Gastroesophageal sphincter (tissue), 4 donors: ENCODE measurements at places on chromosomes 16 and 17.

DNA sequence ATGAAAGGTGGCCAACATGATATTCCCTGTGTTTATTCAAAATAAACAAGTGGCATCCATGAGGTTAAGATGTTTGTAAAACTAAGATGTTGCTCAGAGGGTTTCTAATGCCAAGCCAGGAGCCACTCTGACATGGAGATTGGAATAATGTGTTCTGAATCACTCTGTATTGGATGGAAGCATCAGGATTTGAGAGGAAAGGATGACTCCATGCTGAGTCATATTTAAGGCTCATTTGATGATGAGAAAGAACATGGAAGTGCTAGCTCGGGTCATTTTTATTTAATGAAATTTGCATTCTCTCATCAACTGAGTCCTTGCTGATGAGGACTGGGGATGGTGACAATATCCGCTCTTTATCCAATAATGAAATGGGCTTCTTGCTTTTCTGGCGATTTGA is 6.2 kb downstream of the VAT1L start:
- no peak for ATAC-seq

DNA sequence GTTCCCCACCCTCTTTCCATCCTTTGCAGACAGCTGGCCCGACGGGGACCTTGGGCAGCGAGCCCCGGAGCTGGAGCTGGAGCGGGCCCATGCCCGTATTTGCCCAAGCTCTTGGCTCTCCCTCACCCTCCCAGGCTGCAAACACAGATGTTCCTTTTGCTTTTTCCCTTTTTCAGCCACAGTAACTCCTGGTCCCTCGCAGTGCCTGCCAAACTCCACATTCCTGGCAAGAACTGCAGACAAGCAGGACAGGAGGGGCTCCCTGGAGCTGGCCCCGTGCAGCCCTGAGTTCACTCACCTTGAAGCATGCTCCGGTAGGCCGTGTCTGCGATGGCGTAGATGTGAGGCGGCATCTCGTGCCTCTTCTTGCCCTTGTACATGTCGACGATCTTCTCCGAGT is 33.9 kb downstream of the MYH11 start:
- peak; percentile 77 for ATAC-seq

GRCh38 chr17:39663688-39664580 is 1.2 kb upstream of the TCAP start:
- no peak for ATAC-seq

GRCh38 chr17:8994319-8994718 is 27.0 kb upstream of the NTN1 start:
- no peak for ATAC-seq

- ATAC-seq: no peak
Measured at GRCh38 chr17:31918701-31919128, 17.2 kb upstream of the UTP6 start.

- no peak for ATAC-seq
Measured at GRCh38 chr16:5756969-5757368, 659.4 kb upstream of the EEF2KMT start.

GRCh38 chr17:61413661-61414126 is 14.1 kb downstream of the TBX2 start:
- ATAC-seq: no peak

- ATAC-seq: no peak
Measured at GRCh38 chr17:61837175-61838051, 25.9 kb downstream of the BRIP1 start.

- ATAC-seq: no peak
Measured at GRCh38 chr17:64004903-64005733, 7.0 kb downstream of the PRR29 start.

- ATAC-seq: peak; percentile 43
Measured at GRCh38 chr16:10552998-10553491, 27.4 kb downstream of the EMP2 start.

GRCh38 chr17:65487161-65487560 is 74.3 kb downstream of the AXIN2 start:
- no peak for ATAC-seq

GRCh38 chr17:56540836-56541235 is 52.7 kb upstream of the NOG start:
- no peak for ATAC-seq

DNA sequence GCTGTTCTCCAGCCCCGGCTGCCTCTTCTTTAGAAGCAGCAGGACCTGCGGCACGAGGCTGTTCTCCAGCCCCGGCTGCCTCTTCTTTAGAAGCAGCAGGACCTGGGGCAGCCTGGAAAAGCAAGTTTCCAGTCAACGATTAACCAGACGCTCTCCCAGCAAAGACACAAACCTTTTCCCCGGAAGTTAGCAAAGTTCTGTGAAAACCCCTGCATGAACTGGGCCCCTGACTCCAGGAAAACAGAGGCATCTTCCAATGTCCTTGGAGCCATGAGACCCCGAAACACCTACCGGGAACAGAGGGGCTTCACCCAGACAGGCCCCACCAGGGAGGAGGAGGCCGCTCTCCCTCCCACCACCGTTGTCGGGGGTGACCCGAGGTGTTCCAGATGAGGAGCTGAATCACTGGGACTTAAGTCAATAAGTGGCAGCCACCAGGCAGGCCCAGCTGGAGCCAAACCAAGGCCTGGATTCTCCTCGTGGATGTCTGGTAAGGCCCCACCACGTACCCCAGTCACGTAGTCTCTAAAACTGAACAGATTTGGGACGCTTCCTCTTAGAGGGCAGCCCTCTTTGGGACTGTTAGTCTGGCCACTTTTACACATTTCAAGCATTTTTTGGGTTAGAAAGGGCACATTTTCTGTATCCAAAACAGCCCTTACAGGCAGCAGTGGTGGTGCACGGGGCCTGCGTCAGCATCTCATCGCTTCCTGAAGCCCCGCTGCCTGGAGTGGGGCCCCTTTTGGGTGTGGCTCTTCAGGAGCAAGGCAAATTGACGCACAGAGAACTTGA is at the start of gene RPH3AL:
RPH3AL (minus strand) TSS at position 387 of the 792 bp plus-strand sequence. CDS start 25,264 bp downstream, outside the sequence.
- ATAC-seq: peak; percentile 39

DNA sequence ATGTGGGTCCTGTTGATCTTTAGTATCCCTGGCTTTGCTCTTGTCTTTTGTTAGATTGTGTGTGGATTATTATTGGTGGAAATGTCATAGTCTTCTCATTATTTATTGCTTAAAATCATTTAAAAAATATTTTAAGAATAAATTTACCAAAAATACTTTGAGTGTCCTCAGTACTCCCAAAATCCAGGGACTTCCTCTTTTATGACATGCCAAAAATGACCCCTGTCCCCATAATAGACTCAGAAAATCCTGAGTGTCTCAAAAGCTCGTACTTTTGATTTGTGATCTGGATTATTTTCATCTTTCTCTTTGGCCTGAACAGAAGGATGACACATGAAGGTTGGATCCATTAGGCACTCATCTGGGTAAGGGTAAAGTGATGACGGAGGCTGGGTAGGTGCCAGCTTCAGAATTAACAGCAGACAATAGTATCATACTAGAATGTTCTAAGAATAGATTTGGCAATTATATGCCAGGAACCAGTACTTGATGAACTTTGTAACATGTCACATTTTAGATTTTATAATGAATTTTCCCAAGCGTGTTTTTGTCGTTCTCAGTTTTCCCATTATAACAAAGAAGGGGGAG is 602.2 kb upstream of the CDH8 start:
- no peak for ATAC-seq

GRCh38 chr17:60630352-60630751 is 30.4 kb downstream of the PPM1D start:
- ATAC-seq: no peak

DNA sequence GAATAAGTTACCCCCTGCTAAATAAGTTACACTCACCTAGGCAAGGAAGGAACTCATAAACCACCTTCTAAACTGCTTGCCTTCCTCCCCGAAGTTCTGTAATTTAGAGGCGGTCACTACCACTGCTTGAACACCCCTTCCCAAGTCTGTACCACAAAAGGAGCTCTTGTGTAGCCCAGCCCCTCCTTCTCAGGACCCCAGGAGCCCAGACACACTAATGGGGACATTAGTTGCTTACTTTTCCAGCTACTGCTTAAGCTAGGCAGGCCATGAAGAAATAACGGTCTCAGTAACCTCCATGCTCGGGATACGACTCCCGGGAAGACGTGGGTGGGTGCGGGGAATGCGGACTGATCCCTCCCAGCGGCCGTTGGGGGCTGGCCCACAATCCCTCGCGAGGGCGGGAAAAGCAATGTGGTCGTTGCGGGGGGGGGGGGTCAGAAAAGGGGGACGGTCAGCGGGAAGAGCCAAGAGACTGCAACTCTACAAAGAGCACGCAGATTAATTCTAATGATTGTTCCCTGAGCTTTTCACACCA is at the start of gene TEX14:
TEX14 (minus strand) TSS at position 345 of the 538 bp plus-strand sequence. CDS start 40,044 bp downstream, outside the sequence.
- ATAC-seq: no peak

- ATAC-seq: no peak
Measured at GRCh38 chr16:28009586-28010373, 53.7 kb downstream of the GSG1L start.

- ATAC-seq: no peak
Measured at GRCh38 chr16:57732037-57732436, 3.5 kb upstream of the KATNB1 start.

- ATAC-seq: no peak
Measured at GRCh38 chr16:62610291-62610690, 574.1 kb upstream of the CDH8 start.

- no peak for ATAC-seq
Measured at GRCh38 chr17:21075739-21076085, 32.9 kb upstream of the USP22 start.

DNA sequence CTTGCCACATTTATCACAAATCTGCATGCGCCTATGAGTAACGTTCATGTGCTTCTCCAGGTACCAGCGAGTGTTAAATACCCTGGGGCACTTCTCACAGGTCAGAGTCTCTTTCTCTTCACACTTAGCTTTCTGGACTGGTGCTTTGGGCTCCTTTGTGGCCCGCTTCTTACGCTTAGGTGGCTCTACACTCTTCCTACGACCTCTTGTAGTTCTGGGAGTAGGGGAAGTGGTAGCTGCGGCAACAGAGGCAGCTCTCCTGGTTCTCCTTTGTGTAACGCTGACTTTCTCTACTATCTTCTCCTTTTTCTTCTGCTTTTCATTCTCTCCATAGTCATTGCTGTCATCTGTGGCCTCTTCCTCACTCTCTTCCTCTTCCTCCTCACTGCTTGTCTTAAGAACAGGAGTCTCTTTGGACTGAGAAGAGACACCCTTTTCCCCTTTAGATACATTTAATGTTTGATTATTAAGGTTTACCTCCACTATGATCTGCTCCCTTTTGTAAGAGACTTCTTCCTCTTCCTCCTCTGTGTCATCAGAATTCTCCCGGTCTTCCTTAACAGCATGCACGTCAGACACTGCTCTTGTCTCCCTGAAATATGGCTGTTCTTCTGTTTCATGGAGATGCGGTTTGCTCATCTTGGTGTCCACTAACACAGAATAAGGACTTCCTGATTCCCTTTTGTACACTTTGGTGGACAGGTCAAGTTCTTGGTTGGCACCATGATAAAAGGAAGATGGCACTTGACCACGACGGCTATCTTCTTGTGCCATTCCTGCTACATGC is 45.0 kb downstream of the ZNF652 start:
- no peak for ATAC-seq

GRCh38 chr16:51666821-51667220 is 515.8 kb upstream of the SALL1 start:
- ATAC-seq: no peak

DNA sequence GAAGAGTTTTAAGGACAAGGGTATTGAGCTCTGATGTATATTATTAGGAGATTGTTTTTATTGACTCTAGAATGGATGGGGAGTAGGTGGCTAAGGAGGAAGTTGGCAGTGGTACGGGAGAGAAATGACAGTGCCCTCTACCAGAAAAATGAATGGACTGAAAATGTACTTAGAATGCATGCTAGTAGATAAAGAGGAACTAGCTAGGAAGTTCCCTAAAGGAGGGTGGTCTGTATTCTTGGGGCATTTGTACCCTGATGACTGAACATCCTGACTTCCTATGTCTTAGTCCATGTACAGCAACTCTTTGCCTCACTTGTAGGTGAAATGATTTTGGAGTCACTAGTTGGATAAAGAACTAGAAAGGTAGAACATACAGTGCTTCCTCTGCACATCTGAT is 581.5 kb upstream of the RBFOX1 start:
- ATAC-seq: no peak

DNA sequence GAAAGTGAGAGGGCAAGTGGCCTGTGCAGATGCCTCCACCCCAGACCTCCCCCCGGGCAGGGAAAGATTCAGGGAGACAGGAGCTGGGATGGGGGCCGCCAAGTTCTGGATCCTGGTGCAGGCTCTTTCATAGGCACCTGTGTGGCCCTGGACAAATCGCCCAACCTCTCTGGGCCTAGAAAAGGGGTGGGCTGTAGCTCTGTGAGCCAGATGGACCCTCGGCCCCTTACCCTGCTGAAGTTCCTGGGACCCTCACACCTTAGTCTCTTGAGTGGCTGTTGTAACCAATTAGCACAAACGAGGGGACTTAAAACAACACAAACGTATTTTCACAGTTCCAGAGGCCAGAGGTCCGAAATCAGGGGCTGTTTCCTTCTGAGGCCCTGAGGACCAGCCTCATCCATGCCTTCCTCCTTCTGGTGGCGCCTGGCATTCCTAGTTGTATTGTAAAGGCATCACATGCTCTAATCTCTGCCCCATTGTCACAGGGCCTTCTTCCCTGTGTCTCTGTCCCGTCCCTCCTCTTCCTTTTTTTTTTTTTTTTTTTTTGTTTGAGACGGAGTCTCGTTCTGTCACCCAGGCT is 352.6 kb downstream of the SEC14L1 start:
- no peak for ATAC-seq

GRCh38 chr17:14775731-14776492 is 475.0 kb downstream of the HS3ST3B1 start:
- ATAC-seq: no peak

GRCh38 chr16:66973716-66974115 is 12.7 kb downstream of the CES3 start:
- no peak for ATAC-seq

GRCh38 chr16:63744077-63744874 is 1377.6 kb downstream of the CDH11 start:
- no peak for ATAC-seq

DNA sequence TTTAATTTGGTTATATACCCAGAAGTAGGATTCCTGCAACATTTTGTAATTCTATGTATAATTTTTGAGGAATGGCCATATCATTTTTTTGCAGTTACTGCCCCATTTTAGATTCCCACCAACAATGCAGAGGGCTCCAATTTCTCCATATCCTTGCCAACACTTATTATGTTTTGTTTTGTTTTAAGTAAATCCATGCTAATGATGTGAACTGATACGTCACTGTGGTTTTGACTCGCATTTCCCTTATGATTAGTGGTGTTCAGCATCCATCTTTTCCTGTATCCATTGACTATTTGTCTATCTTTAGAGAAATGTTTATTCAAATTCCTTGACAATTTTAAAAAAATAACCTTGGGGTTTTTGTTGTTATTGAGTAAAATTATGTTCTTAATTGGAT is 826.4 kb downstream of the CDH11 start:
- no peak for ATAC-seq

GRCh38 chr16:65410801-65411200 is 288.9 kb upstream of the CDH11 start:
- no peak for ATAC-seq

DNA sequence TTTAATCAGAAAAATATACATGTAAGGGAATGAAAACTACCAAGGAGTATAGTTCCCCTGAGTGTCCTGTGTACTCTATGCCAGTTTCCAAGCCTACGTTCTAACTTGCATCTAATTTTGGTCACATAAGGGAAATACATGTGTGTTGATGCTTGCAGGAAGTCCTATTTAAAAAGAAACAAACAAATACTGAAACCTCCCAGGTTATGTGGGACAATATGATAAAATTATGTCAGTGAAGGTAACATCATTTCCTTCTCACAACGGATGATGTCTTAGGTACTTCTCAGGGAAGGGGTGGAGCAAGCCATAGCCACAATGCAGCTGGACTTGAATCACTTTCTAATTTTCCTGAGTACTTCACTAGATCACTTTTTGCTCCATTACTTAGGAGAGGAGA is 115.9 kb downstream of the ZFHX3 start:
- ATAC-seq: peak; percentile 5

GRCh38 chr17:39634384-39634871 is 2.5 kb upstream of the STARD3 start:
- ATAC-seq: no peak
